ENCODE measurements at places on chromosomes 3 and 15.

DNA sequence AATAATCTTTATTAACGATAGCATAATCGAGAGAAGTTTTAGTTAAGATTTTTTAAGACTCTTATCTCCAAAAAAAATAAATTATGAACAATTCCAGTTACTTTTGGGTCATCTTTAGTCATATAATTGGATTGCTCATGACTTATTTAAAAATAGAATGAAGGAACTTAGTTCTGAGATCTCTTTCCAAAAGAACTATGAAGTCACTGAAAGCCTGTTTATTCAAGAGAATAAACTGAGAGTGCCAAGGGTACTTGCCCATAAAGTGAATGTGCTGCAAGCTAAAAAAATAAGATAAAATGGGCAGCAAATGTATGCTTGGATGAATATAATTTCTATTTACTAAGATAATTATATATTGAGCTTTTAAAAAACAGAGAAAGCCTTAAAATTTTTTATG is 176.5 kb upstream of the PLSCR5 start:
- DNase-seq = no peak

GRCh38 chr3:16794257-16794656 is 90.5 kb upstream of the PLCL2 start:
- DNase-seq = no peak

GRCh38 chr3:55459838-55460237 is 27.3 kb downstream of the WNT5A start:
- no peak for DNase-seq

GRCh38 chr3:187628169-187628568 is 42.0 kb downstream of the SST start:
- DNase-seq = no peak

DNA sequence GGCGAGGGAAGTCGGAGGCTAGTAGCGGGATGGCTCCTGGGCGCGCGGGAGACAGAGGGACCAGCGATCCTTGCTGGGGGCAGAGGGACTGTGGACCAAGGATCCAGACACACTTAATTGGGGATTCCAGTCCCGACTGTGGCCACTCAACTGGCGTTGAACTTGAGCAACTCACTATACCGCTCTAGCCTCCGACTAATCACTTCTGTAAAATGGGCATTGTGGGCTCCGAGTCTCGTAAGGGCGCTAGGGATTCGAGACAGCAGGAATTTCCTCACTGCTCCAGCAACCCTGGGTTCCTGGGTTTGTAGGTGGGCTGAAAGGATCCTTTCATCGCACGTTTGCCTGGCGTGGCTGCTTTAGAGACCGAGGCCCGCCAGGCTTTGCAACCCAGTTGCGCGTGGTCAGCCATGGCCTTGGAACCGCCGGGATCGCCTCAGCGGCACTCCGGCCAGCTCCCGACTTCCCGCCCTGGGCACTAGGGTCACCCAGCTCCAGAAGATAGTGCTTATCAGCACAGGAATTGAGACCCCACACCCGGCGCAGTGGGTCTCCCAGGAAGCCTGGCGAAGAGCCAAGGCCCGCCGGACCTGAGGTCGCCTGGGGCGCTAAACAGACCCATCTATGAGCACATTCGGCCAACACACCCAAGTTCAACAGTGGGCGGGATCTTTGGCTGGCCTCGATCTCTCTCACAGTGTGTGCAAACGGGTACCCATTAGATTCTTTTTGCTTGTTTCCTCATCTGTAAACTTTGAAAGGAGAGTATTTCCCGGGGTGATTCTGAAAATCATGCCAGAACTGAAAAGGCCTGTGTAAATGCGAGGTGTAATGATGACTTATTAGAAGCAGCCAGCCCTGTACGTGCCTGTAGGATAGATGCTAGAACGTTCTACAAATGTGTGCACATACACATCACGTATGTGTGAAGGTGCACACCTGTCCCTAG is 9.9 kb downstream of the FOXL2 start:
- DNase-seq = no peak

- no peak for DNase-seq
Measured at GRCh38 chr3:108518895-108519294, 8.5 kb upstream of the MYH15 start.

DNA sequence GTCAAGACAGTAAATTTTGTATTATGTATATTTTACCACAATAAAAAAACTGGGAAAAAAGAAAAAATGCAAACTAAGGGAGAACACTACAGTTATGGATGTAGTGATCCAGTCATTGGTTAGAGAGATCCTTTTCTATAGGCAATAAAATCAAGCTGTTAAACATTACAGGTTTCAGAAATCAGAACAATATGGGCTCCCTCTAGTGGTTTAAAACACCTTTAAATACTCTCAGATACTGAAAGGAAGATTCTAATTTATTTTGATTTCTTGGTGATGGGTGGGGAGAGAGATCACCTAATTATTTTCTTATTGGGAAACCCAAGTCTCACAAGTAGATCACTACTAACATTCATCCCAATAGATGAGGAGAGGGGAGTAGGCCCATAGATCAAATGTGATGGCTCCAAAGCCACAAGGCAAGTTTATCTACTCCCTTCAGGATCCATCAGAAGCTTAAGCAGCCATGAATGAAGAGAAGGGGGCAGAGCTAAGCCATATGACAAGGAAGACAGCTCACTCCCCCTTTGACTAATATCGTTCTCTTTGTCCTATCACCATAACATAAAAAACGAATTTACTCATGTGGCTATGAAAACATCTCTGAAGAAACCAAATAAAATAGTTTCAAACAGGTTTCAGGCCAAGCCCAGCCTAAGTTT is 118.6 kb downstream of the ANO10 start:
- DNase-seq = no peak

- DNase-seq = no peak
Measured at GRCh38 chr15:51126842-51127241, 32.1 kb upstream of the TNFAIP8L3 start.

GRCh38 chr3:30077746-30078145 is 528.7 kb upstream of the TGFBR2 start:
- no peak for DNase-seq

- DNase-seq = no peak
Measured at GRCh38 chr3:131326307-131326706, 55.3 kb upstream of the NUDT16 start.

DNA sequence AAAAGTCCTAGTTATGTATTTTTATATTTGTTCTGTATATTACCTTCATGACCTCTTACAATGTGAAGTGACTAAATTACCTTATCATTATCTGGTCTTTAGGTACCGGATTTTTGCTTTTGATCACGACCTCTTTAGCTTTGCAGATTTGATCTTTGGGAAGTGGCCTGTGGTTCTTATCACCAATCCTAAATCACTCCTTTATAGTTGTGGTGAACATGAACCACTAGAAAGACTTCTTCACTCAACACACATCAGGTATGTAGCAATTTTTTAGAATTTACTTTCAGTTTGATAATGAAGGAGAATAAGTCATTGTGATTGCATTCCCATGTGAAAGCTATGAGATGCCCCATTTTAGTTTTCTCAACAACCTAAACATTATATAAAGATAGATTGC is 18.3 kb downstream of the TMEM62 start:
- no peak for DNase-seq
